ENCODE measurements at places on chromosomes 6 and 20.
A peak's percentile ranks its signal among the peaks of the same experiment; 100 is the strongest.

DNA sequence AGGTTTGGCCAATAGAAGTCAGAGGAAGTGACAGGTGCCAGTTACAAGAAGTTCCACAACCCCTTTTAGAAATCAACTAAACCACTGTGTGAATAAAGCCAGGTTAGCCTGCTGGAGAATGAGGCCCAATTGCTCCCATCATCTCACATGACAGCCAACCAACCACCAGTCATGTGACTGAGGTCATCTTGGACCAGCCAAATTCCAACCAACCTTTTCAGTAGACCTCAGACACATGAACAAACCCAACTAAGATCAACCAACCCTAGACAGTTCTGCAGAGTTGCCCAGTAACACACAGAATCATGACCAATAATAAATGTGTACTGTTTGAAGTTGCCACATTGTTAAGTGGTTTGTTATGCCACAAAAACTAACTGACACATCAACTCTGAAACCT is 44.6 kb upstream of the GGTLC1 start:
- peak; percentile 70 for DNase-seq
- peak overlapping the region; percentile 24 for H3K4me3 ChIP-seq
- peak overlapping the region; percentile 79 for H3K27ac ChIP-seq

- H3K4me1 ChIP-seq = peaks cover 16% of the 10 kb centered on the region
- peaks cover 48% of the 10 kb centered on the region for H3K36me3 ChIP-seq
- H3K4me3 ChIP-seq = no peak overlapping the region
- H3K27me3 ChIP-seq = no peaks in the 10 kb centered on the region
- no peak for DNase-seq
Observed at GRCh38 chr6:41100871-41101287, 28.1 kb downstream of the NFYA start.

DNA sequence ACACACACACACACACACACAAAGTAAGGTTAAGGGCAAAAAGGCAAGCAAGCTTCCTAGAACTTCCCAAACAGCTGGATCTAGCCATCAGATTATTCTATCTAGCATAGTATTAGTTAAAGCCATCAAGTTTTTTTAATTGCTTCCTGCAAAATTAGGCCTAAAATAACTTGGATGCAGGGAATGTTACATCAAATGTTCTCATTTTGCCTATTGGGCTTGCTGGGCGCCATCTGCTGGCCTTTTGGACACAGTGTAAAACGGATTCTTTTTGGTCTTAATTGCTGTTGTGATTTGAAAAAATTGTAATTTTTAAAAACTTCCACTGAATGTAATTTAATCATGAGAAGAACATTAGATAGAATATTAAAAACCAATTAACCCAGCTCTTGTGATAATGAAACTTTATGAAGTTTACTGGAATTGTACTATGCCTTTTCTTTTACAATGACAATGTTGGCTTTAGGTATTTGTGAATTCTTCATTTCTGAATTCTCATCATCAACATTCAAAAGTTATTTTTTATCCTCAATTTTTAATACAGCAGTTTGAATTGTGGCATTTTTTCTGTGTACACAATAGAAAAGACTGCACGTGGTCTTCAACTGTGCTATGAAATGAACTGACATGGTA is 6.8 kb downstream of the MKKS start:
- no peak overlapping the region for H3K27ac ChIP-seq
- no peaks in the 10 kb centered on the region for H3K27me3 ChIP-seq
- DNase-seq = peak; percentile 60
- no peak overlapping the region for H3K4me3 ChIP-seq

- peaks cover 75% of the 10 kb centered on the region for H3K4me1 ChIP-seq
- H3K36me3 ChIP-seq = peaks cover 39% of the 10 kb centered on the region
Observed at GRCh38 chr6:111852725-111853124, 20.5 kb downstream of the FYN start.

DNA sequence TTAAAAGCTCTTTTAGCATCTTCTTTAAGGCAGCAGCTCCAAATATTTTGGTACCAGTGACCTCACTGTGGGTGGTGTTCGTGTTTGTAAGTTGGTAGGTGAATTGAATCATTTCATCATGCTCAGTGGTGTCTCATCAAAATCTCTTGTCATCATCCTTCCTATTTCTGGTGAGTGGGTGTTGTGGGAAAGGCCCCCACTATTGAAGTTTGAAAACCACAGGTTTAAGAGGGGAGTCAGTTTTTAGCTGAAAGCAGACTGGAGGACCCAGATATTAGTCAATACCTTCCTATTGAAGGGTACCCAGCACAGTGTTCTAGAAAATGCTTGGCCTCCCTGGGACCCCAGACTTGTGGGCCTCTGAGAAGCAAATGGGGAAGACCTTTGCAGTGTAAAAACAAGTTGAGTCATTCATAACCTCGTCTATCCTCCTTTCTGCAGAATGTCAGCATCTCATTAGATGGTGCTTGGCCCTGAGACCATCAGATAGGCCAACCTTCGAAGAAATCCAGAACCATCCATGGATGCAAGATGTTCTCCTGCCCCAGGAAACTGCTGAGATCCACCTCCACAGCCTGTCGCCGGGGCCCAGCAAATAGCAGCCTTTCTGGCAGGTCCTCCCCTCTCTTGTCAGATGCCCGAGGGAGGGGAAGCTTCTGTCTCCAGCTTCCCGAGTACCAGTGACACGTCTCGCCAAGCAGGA is 3.7 kb downstream of the PIM1 start:
- peaks cover 55% of the 10 kb centered on the region for H3K4me1 ChIP-seq
- peaks cover 78% of the 10 kb centered on the region for H3K36me3 ChIP-seq
- DNase-seq = peak; percentile 64
- peak overlapping the region; percentile 100 for H3K4me3 ChIP-seq
- H3K27ac ChIP-seq = peak overlapping the region; percentile 99
- H3K27me3 ChIP-seq = no peaks in the 10 kb centered on the region

DNA sequence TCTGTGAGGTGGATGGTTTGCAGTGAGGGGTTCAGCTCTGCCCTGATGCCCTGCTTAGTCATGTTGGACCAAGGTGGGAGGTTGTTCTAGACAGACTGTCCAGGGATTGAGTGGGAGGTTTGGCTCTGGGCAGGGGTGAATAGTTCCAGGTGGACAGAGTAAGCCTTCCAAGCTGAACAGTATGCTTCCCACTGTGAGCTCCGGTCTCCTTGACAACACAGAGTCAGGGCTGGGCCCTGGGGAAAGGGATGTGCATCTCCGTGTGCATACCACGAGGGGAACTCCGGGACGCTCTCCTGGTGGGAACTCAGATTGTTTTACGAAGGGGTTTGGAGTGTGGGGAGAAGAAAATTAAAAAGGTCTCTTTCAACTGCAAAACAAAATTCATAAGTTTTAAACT is 174.7 kb downstream of the DHX35 start:
- peaks cover 3% of the 10 kb centered on the region for H3K27me3 ChIP-seq
- H3K36me3 ChIP-seq = no peaks in the 10 kb centered on the region
- no peak overlapping the region for H3K27ac ChIP-seq
- no peak overlapping the region for H3K4me3 ChIP-seq

GRCh38 chr6:43861212-43861894 is 91.3 kb downstream of the VEGFA start:
- H3K27ac ChIP-seq = no peak overlapping the region
- H3K27me3 ChIP-seq = peaks cover 8% of the 10 kb centered on the region
- no peaks in the 10 kb centered on the region for H3K4me1 ChIP-seq
- no peak for DNase-seq

DNA sequence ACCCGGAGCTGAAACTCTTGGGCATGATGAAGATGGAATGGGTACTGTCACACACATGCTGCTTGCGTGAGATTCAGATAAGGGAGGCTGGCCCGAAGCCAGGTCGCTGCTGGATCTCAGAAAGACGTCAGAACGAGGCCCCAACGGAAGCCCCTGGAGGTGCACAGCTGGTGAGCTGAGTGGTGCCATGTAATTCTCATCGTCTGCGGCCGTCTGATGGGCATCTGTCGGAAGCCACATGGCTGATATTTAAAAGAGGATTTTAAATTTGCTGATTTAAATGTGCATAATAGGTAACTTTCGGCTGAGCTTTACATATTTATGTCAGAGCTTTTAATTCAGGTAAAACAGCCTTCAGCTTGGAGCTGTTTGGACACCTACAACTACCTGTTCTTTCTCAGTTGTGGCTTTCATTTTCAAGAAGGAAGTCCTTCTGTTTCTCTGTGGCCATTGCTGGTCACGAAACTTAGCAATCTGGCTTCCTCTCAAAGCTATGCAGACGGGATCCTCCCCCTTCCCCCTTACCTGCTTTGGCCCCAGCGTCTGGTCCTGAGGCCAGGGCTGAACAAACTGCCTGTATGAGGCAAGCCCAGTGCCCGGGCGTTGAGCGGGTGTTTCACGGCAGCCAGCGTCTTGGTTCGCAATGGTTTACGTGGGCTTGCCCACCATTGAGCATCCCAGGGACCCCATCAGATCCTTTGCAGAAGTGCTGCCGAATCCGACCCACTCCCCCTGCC is 9.2 kb downstream of the SLCO4A1 start:
- H3K27ac ChIP-seq = peak overlapping the region; percentile 96
- H3K4me1 ChIP-seq = peaks cover 76% of the 10 kb centered on the region
- H3K27me3 ChIP-seq = no peaks in the 10 kb centered on the region

GRCh38 chr20:39699166-39699725 is 737.1 kb downstream of the DHX35 start:
- no peak for DNase-seq

GRCh38 chr6:143609501-143609900 is 68.3 kb upstream of the PHACTR2 start:
- DNase-seq = no peak
- H3K4me3 ChIP-seq = no peak overlapping the region
- H3K27me3 ChIP-seq = no peaks in the 10 kb centered on the region
- H3K36me3 ChIP-seq = peaks cover 2% of the 10 kb centered on the region
- H3K4me1 ChIP-seq = peaks cover 8% of the 10 kb centered on the region

DNA sequence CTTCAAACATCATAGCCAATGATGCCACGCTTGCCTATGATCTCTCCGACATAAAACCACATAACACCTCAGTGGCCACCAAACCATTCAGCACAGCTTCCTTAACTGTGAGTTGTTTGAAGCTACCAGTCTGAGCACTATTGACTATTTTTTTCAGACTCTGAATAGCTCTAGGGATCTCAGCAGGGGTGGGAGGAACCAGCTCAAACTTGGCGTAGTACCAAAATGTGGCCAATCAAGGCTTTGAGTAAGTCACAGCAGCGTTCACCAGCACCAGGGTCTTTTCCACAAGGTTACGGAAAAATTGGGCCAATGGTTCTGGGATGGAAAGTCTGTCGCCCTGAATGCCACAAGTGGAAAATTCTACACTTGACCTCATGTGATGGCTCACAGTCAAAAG is 70.6 kb downstream of the SMPDL3A start:
- H3K36me3 ChIP-seq = no peaks in the 10 kb centered on the region
- no peak overlapping the region for H3K4me3 ChIP-seq
- no peak for DNase-seq

DNA sequence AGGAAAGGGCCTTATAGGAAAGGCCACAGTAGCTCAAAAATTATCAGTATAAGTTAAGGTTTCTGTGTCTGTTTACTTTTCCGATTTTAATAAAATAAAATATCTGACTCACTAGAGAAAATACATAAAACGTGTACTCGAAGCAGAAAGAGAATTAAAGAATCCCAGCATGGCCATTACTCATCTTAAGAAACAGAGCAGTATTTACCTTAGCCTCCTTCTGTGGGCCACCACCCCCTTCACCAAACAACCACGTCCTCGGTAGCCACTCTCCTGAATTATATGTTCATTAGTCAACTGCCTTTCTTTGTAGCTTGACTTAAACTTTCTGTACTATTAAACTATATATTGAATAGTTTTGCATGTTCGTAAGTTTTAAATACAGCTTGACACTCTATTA is 72.2 kb upstream of the SPTLC3 start:
- H3K27ac ChIP-seq = no peak overlapping the region
- no peak for DNase-seq
- H3K4me1 ChIP-seq = no peaks in the 10 kb centered on the region
- no peaks in the 10 kb centered on the region for H3K36me3 ChIP-seq

DNA sequence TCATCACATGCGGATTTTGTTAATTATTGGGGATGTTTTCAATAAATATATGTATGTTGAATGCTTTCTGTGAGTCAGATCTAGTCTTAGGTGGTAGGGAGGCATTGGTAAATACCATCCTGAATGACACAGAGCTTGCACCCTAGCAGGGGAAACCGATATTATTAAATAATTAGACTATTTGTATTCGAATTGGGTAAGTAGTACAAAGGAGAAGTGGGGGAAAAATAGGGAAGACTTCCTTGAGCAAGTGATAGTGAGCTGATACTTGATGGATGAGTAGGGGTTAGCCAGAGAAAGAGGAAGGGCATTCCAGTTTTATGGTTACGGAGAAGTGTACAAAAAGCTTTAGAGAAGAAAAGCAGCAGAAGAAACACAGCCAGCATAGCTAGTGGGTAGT is 1.5 kb downstream of the RIOK1 start:
- peak overlapping the region; percentile 79 for H3K4me3 ChIP-seq
- no peaks in the 10 kb centered on the region for H3K27me3 ChIP-seq
- no peak overlapping the region for H3K27ac ChIP-seq
- H3K36me3 ChIP-seq = peaks cover 47% of the 10 kb centered on the region

- no peaks in the 10 kb centered on the region for H3K27me3 ChIP-seq
- no peak overlapping the region for H3K27ac ChIP-seq
- no peaks in the 10 kb centered on the region for H3K36me3 ChIP-seq
- DNase-seq = no peak
- H3K4me3 ChIP-seq = no peak overlapping the region
Observed at GRCh38 chr6:116206231-116206903, 47.5 kb downstream of the TSPYL4 start.

DNA sequence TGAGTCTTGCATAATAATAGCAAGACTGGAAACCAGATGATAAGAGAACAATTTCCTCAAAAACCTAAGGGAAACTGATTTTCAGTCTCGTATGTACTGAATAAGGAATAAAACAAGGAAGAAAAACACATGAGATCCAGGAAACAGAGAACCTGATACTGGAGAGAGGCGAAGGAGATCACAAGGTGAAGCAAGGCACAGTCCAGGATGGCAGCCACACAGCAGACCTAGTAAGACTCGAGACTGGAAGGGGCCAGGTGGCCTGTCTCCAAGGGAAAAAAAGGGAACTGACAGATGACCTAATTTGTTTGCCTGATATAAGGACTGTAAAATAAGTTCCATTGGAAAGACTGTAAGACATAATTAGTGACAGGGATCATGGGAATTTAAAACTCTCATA is 71.1 kb downstream of the TASP1 start:
- H3K4me3 ChIP-seq = no peak overlapping the region
- H3K4me1 ChIP-seq = no peaks in the 10 kb centered on the region
- peaks cover 9% of the 10 kb centered on the region for H3K36me3 ChIP-seq
- DNase-seq = no peak
- no peaks in the 10 kb centered on the region for H3K27me3 ChIP-seq
- no peak overlapping the region for H3K27ac ChIP-seq

DNA sequence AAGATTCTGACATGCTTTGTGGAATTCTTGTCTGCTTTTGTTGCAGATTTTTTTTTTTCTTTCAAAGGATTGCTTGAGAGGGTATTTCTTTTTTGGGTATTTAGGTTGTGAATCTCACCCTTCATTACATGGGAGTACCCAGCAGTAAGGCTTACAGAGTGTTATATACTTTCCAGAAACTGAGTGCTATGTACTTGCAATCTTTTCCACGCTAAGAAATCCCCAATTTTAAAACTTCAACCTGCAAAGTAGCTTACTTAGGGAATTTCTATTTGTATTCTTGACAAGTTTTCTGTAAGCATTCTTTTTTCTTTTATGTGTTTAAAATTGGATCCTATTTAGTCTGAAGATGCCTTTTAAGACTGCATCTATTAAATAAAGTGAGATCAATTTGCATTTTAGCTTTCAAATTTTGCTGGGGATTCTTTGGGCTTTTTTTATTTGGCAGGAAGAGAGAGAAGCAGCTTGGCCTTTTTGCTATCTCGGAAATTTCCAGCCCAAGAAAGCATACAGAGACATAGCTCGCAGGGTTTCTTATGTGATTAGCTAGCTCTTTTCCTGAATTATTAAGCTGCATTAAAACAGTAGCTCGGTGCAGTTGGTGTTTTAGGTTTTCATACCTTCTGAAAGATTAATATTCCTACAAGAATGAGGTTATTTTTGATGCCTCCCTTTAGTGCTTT is 42.6 kb downstream of the KCNS1 start:
- DNase-seq = no peak
- no peaks in the 10 kb centered on the region for H3K27me3 ChIP-seq
- H3K27ac ChIP-seq = peak overlapping the region; percentile 4
- H3K4me1 ChIP-seq = peaks cover 50% of the 10 kb centered on the region
- H3K36me3 ChIP-seq = peaks cover 68% of the 10 kb centered on the region
